ENCODE measurements at places on chromosomes 7 and 10.
A peak's percentile ranks its signal among the peaks of the same experiment; 100 is the strongest.

GRCh38 chr10:80064120-80064886, 14.2 kb upstream of the TMEM254 start:
- no peak for DNase-seq

- DNase-seq, result no peak
Measured at GRCh38 chr7:143223784-143224183, 1.9 kb downstream of the TAS2R40 start.

GRCh38 chr10:124236816-124237215, 143.4 kb upstream of the CHST15 start:
- DNase-seq, result no peak

DNA sequence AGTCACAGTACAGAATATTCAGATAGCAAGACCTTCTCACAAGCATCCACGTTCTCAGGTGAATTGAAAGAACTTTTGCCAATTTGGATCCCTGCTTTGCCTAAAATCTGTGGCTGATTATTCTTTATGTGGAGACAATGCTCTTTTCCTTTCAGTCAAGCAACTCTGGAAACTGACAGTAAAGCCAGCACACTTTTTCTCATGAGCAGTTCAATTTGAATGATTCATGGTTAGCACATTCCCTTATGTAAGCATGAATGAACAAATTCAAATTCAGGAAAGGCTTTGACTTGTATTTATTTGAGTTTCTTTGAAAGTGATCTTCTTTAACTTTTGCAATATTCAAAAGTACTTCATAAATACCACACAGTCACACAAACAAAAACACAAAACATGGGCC, 57.6 kb downstream of the MEOX2 start:
- peak; percentile 36 for DNase-seq

GRCh38 chr7:100825215-100825671, 2.1 kb downstream of the EPHB4 start:
- no peak for DNase-seq

- no peak for DNase-seq
Measured at GRCh38 chr10:86775870-86776180, 19.4 kb downstream of the BMPR1A start.

DNA sequence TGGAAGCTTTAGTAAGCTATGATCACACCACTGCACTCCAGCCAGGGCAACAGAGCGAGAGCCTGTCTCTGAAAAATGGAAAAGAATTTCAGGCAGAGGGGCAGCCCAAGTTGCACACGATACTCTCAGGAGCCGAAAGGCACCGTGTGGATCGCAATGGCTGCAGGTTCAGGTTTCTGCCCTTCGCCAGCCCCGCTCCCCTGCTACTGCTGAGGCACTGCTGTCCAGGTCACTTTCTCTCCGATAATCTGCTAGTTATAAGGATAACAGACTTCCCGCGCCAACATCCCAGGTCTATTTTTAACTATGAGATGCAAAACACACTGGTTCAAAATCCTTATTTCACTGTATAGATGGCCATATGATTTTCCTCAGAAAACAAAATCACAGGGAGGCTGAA, 11.1 kb downstream of the BEND7 start:
- DNase-seq, result no peak

DNA sequence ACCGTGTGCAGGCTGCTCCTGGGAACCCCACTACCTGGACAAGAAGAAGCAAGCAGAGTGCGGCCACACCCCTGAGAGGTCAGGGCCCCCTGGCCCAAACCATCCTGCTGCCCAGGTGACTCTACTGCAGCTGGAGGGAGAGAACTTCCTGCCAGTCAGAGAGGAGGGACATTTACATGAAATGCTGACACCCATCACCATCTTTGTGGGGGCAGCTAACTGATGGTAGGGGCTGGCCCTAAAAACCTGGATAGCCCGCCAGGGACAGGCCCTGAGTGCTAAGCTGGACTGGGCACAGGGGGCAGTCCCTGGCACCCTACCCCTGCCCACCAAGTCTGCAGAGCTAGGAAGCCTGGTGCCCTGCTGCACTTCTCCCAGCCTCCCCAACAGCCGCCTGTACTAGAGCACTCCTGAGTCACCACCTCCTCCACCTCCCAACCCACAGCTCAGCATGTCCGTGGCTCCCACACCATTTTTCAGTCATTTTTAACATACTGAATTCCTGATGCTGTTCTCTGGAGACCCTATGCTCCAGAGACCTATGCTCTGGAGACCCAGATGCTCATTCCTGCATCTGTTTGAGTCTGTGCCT, 27.5 kb downstream of the DPCD start:
- DNase-seq, result no peak

DNA sequence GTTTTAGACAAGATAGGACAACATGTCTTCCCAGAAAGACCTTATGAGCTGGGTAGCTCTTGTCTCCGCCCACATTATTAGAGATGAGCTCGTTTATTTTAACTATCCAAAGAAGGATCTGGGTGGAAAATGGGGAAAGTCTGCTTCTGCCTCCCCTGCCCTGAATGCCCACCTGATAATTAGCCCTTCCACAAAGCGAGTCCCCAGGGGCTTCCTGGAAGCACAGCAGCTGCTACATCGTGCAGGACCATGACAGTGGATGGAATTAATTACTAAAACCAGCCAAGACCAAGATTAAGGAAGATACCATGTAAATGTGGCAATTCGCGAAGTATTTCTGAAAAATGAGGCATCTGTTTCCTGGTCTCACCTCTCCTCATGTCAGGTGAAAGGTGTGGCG, 374.4 kb downstream of the PAXIP1 start:
- DNase-seq, result no peak

DNA sequence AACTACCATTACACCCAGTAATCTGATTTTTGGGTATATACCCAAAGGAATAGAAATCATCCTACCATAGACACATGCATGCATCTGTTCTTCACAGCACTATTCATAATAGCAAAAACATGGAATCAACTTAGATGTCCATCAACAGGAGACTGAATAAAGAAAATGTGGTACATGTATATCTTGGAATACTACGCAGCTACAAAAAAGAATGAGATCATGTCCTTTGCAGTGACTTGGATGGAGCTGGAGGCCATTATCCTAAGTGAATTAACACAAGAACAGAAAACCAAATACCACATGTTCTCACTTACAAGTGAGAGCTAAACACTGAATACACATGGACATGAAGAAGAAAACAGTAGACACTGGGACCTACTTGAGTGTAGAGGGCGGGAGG, 254.9 kb downstream of the CACNA2D1 start:
- no peak for DNase-seq

- no peak for DNase-seq
Measured at GRCh38 chr10:16776896-16777295, 40.3 kb downstream of the RSU1 start.

GRCh38 chr7:123714296-123715080, 34.3 kb downstream of the WASL start:
- peak; percentile 55 for DNase-seq

DNA sequence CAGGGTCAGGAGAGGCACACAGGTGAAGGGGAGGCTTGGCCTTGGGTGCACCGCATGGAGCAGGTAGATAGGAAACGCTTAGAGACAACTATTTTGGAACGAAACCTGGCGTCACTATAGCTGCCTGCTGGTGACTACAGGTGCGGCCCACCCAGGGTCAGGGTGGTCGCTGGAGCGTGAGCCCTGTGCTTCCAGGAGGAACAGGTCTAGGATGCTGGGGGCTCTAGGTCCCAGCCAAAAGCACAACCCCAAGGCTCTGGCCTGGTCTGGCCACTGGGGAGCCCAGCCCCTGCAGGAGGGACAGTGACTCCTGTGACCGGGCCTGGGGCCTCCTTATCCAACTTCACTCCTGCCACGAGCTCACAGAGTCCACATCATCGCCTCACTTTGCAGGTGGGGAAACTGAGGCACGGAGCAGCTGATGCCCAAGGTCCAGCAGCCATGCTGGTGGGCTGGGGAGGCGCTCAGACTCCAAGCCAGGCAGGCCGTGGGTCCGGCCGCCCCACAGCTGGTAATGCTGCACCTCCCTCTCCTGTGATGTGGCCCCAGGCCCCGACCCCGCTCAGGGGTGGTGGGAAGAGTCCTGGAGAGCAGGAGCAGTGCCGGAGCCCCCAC, 9.0 kb downstream of the LFNG start:
- DNase-seq, result no peak

- no peak for DNase-seq
Measured at GRCh38 chr10:126153711-126154628, 234.3 kb downstream of the ADAM12 start.

GRCh38 chr10:78203915-78204818, 170.5 kb downstream of the RPS24 start:
- peak; percentile 55 for DNase-seq

GRCh38 chr7:37974711-37975110, 54.3 kb downstream of the EPDR1 start:
- no peak for DNase-seq

- no peak for DNase-seq
Measured at GRCh38 chr7:95553939-95554338, 42.4 kb downstream of the PDK4 start.

GRCh38 chr7:128783143-128783861, 7.7 kb upstream of the OPN1SW start:
- no peak for DNase-seq

GRCh38 chr10:73932620-73933112, 21.7 kb downstream of the PLAU start:
- DNase-seq, result no peak

DNA sequence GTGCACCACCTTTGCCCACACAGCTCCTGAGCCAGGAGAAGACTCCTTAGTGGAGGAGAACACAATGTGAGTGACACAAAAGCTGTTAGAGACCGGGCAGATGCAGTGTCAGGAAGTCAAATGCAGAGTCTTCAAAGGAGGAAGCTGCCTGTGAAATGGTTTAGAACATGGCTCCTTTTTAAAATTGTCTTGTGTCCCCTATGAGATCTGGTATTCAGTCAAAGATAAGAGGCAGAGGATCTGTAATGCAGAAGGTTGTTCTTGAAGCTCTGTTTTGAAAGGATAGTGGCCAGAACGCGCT, 133.0 kb downstream of the VIPR2 start:
- no peak for DNase-seq

- no peak for DNase-seq
Measured at GRCh38 chr7:134789967-134790685, 10.7 kb downstream of the CALD1 start.

Measured in M059J (cell line).